NCI-H1436 treated with DMSO at 0.1 percent for 48 hours (cell line): ENCODE measurements at places on chromosomes 6 and 20.
A peak's percentile ranks its signal among the peaks of the same experiment; 100 is the strongest.

GRCh38 chr6:169862043-169862891 is 110.8 kb downstream of the ERMARD start:
- no peak for DNase-seq

DNA sequence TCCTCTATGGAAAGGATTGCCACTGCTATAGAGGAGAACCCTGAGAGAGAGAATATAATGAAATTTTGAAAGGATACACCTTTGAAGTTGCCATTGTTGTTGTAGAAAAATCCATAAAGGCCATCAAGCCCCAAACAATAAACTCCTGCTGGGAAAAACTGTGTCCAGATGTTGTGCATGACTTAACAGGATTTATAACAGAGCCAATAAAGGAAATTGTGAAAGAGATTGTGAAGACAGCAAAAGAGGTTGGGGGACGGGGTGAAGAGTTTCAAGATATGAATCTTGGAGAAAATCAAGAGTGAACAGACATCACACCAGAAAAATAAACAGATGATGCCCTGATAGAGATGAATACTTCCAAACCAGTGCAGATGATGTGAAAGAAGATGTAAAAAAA is 396.4 kb downstream of the BCKDHB start:
- no peak for DNase-seq

GRCh38 chr6:1418471-1419191 is 29.3 kb downstream of the FOXF2 start:
- no peak for DNase-seq

- DNase-seq: no peak
Measured at GRCh38 chr6:119303164-119303887, 46.2 kb downstream of the MAN1A1 start.

DNA sequence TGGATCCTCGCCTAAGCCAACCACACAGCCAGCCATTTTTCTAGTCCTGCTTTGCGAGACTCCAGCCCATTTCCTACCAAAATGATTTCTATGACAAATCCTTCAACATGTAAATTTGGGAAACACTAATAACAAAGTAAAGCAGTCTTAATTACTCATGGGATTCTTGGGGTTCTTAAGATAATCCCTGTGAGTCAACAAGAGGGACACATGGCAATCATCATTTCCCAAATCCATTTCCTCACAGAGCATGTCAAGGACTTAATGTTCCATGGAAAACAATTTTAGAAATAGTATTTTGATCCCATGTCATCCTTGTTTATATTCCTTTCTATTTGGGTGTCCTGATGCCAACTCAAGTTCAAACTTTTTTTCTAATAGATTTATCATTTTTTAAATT is 322.7 kb upstream of the NOX3 start:
- DNase-seq: no peak

DNA sequence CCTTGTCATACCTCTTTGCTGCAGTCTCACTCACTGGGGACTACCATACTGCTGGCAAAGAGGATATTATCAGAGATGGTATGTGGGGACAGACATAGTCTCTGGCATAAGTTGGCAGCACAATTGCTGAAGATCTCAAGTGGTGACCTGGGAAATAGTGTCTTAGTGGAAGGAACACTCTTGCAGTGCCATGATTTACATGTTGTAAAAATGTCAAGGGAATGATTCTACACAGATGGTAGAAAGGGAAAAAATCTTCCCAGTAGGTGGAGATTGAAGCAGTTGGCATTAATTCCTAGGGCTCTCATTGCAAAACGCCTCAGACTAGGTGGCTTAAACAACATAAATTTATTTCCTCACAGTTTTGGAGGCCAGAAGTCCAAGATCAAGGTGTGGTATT is 662.2 kb downstream of the DHX35 start:
- no peak for DNase-seq

GRCh38 chr20:47187450-47188195 is 168.9 kb downstream of the ZMYND8 start:
- DNase-seq: no peak

- no peak for DNase-seq
Measured at GRCh38 chr20:50003253-50003656, 20.5 kb downstream of the SNAI1 start.

GRCh38 chr6:138194287-138194686 is 24.0 kb downstream of the PBOV1 start:
- DNase-seq: no peak

DNA sequence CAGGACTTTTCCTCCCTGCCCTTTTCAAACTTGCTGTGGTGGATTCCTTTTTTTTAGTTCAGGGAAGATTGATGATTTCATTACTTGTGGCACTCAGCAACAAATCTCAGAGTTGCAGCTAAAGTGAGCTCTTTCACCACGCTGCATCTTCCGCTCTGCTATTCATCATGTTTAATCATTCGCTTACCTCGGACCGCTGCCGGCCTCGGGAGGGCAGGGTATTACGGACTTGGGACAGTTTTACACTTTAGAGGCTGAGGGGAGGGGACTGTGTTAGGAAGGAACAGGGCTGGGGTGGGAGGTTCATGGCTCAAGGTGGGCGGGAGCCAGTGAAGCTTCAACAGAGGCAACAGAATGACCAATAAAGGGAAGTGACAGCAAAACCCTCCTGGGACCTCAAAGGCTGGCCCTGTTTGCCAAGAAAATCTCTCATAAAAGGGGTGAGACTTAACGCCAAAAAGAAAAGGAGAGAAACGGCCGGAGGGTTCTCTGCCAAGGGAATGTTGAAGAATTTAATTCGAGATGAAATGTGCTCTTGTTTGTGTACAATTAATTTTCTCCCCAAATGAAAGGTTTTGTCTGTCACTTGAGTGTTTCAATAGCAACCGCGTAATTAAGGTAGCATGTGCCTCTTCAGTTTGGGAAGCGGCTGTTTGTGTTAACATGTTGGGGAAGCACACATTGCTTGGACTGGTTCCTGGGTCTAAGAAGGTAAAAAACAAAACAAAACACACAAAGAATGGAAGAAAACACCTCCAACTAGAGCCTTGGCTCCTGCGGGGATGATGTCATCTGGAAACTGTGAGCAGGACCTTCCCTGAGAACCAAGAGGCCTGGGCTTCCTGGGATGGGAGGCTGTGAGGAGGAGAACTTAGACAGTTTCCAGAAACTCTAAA is 72.5 kb upstream of the SULF2 start:
- DNase-seq: no peak

- no peak for DNase-seq
Measured at GRCh38 chr6:150800674-150801314, 64.7 kb upstream of the MTHFD1L start.

DNA sequence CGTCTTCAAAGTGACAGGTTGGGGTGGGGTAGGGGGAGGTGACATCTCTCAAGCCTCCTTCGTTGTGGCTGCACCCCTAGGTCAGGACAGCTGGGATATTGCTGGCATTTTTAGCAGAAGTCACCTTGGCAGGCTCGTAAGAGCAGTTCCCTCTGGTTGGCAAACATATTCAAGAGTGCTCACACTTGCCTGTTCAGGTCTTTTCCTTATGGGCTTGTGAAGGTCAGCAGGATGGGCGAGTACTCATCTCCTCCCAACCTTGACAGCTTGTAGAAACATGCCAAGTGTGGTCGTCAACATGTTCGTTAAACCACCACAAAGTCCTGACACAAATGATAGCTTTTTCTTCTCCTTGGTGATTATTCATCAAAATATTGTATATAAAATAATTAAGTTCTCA is 113.6 kb downstream of the HDGFL1 start:
- no peak for DNase-seq

- no peak for DNase-seq
Measured at GRCh38 chr6:26249707-26249956, 115.4 kb upstream of the BTN3A2 start.

- no peak for DNase-seq
Measured at GRCh38 chr20:9068233-9068801, 570 bp upstream of the PLCB4 start.

- peak; percentile 35 for DNase-seq
Measured at GRCh38 chr6:132937466-132937906, 123.1 kb downstream of the RPS12 start.

DNA sequence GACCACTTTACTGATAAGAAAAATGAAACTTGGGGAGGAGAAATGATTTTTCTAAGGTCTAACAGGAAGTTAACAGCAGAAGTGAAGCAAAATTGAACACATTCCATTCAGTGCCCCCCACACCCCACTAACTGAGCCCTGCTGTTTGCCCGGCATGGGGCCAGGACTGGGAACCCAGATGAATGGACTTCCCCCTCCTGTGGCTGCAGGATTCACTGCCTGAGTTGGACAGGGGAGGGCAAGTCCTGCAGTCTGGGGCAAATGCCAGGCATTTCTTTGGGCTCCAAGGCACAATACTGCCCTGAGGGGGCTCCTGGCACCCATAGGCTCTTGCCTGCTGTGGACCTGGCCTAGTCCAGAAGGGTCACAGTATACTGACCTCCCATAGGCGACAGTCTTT is 28.3 kb downstream of the FYN start:
- DNase-seq: no peak

DNA sequence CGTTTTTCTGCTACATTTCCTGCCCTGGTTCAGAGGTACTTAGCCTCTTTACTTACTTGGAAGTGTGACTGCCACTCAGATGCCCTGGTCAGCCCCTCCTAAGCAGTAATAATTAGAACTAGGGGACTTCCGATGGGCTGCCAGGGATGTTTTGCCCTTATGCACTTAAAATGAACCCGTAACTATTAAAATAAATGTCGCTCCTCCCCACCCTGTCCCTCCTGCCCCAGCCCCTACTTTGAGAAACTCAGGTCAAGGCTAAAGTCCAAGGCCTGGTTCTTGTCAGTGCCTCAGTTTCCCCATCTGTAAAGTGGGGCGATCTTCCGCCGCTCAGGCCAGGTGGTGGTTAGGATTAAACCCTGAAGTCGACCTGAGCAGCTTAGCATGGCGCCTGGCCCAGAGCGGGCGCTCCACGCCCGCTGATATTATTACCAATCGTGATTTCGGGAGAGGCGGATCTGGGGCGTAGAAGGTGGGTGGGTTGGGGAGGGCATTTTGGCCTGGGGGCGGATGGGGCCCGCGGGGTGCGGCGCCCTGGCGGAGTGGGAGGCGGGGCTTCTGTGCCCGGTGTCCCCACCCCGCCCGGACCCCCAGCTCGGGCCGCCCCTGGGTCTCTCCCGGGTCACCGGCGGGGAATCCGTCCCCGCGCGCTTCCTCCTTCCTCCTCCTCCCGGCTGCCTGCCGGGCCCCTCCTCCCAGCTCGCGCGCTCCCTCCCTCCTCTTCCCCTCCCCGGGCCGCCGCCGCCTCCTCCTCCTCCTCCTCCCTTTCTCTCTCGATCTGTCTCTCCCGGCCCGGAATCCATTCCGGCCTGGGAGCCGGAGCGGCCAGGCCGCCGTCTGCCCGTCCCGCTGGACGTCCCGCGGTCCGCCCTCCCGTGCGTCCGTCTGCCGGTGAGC is at the start of gene SRC:
TSS of gene SRC (plus strand) at position 802 of the 897 bp plus-strand sequence. CDS start 38,014 bp downstream, outside the sequence.
- no peak for DNase-seq

GRCh38 chr6:37538107-37538506 is 38.4 kb upstream of the CCDC167 start:
- no peak for DNase-seq

- no peak for DNase-seq
Measured at GRCh38 chr6:699319-699718, 6.4 kb upstream of the EXOC2 start.

GRCh38 chr6:140670021-140670420 is 1295.6 kb upstream of the CITED2 start:
- no peak for DNase-seq

GRCh38 chr20:59725476-59726280 is 121.3 kb downstream of the PHACTR3 start:
- no peak for DNase-seq

DNA sequence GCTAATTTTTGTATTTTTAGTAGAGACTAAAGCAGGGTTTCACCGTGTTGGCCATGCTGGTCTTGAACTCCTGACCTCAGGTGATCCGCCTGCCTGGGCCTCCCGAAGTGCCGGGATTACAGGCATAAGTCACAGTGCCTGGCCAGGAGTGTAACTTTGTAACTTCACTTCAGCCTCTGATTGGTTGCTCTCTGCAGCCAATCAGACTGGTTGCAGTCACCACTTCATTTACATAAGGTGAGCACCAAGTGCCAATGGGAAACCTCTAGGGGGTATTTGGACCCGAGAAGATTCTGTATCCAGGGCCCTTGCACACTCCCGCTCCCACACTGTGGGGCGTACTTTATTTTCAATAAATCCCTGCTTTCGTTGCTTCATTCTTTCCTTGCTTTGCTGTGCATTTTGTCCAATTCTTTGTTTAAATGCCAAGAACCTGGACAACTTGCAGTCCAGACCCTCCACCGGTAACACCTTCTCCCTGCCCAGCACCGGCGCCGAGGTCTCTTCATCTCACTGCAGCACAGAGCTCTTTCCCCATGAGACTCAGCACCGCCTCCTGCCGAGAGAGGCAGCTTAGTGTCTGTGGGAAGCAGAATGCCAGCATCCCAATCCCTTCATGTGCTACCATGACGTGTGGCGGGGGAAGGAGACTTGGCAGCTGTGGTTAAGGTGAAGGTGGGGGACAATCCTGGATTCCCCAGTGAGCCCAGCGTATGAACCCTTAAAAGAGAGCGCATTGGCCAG is 14.0 kb upstream of the MRGBP start:
- no peak for DNase-seq

DNA sequence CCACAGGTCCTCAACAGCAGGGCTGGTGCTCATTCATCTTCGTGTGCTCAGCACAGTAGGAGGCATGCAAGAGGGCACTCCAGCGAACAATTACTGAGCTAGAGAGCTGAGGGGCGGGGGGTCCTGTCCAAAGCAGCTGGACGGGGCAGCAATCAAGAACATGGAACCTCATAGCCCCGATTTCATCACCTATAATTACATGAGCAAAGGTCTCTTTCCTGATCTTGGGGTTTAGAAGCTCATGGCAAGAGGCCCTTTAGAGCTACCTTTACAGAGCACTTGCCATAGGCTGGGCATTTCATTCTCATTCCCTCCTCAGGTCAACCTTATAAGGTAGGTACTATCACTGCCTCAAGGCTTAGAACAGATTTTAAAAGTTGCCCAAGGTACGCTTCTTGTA is 10.4 kb downstream of the MOCS1 start:
- no peak for DNase-seq

GRCh38 chr20:9442858-9443257 is 71.5 kb upstream of the LAMP5 start:
- DNase-seq: no peak

- no peak for DNase-seq
Measured at GRCh38 chr6:30747902-30748769, 3.8 kb upstream of the IER3 start.

GRCh38 chr20:56461576-56461975 is 6.9 kb upstream of the RTF2 start:
- no peak for DNase-seq

GRCh38 chr6:97621111-97621510 is 338.1 kb upstream of the MMS22L start:
- no peak for DNase-seq

DNA sequence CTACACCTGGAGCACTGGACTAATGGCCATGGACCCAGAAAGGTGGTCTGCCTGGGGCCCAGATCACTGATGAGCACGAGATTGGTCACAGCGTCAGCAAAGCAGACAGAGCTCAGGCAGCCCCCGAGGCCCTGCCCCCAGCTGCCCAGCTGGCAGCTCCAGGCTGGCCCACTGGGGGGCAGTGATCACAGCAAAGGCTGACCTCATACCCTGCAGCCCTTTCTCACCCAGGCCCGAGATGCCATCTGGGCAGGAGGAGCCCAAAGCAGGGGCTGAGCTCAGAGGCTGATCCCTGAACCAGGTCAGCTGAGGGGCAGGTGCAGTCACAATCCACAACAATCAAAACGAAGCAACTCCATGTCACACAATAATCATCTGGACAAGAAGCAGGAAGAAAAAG is 4.1 kb downstream of the MAP1LC3A start:
- no peak for DNase-seq

- no peak for DNase-seq
Measured at GRCh38 chr6:162474722-162475121, 252.8 kb downstream of the PRKN start.
